ENCODE measurements at places on chromosomes 7 and 10.
A peak's percentile ranks its signal among the peaks of the same experiment; 100 is the strongest.

- H3K36me3 ChIP-seq: no peaks in the 10 kb centered on the region
- no peak for DNase-seq
- H3K27me3 ChIP-seq: no peaks in the 10 kb centered on the region
- H3K4me1 ChIP-seq: peaks cover 90% of the 10 kb centered on the region
Observed at GRCh38 chr7:131363719-131364118, 36.0 kb downstream of the MKLN1 start.

GRCh38 chr10:124565565-124566221, 104.1 kb downstream of the LHPP start:
- H3K27me3 ChIP-seq: no peaks in the 10 kb centered on the region
- DNase-seq: peak; percentile 32
- no peaks in the 10 kb centered on the region for H3K36me3 ChIP-seq
- H3K4me3 ChIP-seq: no peak overlapping the region

DNA sequence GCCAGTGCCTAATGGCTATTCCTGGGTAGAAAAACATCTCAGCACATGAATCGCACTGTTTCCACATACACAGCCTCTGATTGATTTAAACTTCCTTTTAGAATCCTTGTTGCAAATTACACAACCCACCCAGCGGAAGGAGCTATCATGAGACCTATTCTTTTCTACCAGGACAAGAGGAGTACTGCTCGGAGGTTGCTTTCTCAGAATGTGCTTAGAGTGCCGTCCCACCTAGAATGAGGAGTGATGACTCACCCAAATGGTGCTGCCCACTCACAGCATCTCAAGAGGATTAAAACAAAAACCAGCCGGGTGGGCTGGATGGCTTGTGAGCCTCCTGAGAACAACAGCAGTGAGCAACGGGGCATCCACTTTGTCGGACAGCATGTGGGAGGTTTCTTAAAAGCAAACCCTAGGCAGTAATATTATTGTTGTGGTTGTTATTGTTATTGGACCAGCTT, 128.9 kb downstream of the DGKI start:
- no peaks in the 10 kb centered on the region for H3K4me1 ChIP-seq
- no peaks in the 10 kb centered on the region for H3K36me3 ChIP-seq
- no peak for DNase-seq
- peaks cover 19% of the 10 kb centered on the region for H3K27me3 ChIP-seq

DNA sequence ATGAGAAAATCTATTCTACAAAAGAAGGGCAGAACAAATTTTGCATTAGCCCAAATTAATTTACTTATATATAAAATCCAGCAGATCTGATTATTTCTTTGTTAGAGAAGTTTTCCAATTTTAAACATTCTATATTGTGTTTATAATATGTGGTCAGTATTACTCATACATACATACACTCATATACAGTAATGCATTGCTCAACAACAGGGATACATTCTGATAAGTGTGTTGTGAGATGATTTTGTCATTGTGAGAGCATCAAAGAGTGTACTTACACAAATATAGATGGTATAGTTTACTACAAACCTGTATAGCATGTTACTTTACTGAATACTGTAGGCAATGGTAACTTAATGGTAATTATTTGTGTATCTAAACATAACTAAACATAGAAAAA, 239.6 kb upstream of the ETV1 start:
- no peak overlapping the region for H3K27ac ChIP-seq
- no peaks in the 10 kb centered on the region for H3K36me3 ChIP-seq
- H3K4me1 ChIP-seq: no peaks in the 10 kb centered on the region
- H3K27me3 ChIP-seq: no peaks in the 10 kb centered on the region
- no peak overlapping the region for H3K4me3 ChIP-seq

GRCh38 chr10:103507235-103508191, 14.0 kb downstream of the NEURL1 start:
- H3K36me3 ChIP-seq: no peaks in the 10 kb centered on the region
- H3K4me3 ChIP-seq: no peak overlapping the region
- H3K27me3 ChIP-seq: peaks cover 2% of the 10 kb centered on the region
- peaks cover 5% of the 10 kb centered on the region for H3K4me1 ChIP-seq
- no peak for DNase-seq

DNA sequence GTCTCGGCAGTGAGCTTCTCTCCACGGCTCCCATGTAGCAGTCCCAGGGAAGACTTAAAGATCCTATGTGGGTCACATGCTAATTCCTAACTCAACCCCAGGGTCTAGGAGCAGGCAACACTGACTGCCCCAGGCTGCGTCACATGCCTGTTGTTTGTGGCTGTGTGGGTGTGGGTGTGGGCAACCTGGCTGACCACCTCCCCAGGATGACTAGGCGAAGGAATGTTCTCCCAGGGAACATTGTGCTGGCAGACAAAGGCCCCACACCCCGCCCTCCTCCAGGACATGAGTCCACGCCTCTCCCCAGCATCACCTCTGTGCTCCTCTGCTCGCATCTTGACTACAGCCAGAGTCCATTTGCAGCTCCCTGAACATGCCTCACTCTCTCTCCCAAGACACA, 30.3 kb downstream of the SLC29A3 start:
- H3K27me3 ChIP-seq: no peaks in the 10 kb centered on the region
- DNase-seq: no peak
- H3K36me3 ChIP-seq: no peaks in the 10 kb centered on the region
- H3K4me1 ChIP-seq: peaks cover 18% of the 10 kb centered on the region
- no peak overlapping the region for H3K4me3 ChIP-seq

DNA sequence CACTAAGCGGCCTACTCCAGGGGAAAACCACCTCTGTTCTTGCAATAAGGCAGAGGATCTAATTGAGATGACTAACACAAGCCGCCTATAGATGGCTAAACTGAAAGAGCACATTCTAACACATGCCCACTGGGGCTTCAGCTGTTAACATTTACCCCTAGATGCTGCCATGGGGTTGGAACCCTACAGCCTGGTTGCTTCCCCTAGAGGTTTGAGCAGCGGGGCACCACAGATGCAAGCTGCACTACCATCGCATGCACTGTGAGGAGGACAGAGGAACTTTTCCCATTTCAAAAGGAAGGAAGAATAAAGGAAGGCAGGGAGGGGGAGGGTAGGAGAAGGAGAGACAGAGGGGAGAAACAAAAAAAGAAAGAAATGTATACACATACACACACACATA, 465.8 kb upstream of the PCDH15 start:
- no peaks in the 10 kb centered on the region for H3K4me1 ChIP-seq
- DNase-seq: no peak
